ENCODE measurements at places on chromosomes 5 and 9.

GRCh38 chr9:18202924-18203323 lies 271.0 kb upstream of the ADAMTSL1 start:
- DNase-seq, result no peak

DNA sequence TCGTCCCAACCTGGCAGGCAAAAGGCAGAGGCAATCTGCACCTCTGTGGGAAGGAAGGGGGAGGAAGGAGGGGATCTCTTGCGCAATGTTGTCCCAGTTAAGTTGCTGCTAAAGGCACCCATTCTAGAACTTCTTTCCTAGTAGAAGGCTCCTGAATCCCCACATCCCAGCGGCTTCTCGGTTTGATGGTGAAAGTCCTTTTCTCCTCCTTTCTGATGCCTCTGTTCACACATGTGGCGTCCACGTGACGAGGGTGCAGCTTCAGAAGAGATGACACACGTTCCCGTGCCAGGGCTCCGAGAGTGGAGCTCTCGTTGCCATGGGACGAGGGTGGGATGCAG lies 96.9 kb upstream of the FCN2 start:
- DNase-seq, result no peak

GRCh38 chr5:102211165-102211564 lies 84.9 kb downstream of the SLCO4C1 start:
- peak; percentile 82 for DNase-seq

DNA sequence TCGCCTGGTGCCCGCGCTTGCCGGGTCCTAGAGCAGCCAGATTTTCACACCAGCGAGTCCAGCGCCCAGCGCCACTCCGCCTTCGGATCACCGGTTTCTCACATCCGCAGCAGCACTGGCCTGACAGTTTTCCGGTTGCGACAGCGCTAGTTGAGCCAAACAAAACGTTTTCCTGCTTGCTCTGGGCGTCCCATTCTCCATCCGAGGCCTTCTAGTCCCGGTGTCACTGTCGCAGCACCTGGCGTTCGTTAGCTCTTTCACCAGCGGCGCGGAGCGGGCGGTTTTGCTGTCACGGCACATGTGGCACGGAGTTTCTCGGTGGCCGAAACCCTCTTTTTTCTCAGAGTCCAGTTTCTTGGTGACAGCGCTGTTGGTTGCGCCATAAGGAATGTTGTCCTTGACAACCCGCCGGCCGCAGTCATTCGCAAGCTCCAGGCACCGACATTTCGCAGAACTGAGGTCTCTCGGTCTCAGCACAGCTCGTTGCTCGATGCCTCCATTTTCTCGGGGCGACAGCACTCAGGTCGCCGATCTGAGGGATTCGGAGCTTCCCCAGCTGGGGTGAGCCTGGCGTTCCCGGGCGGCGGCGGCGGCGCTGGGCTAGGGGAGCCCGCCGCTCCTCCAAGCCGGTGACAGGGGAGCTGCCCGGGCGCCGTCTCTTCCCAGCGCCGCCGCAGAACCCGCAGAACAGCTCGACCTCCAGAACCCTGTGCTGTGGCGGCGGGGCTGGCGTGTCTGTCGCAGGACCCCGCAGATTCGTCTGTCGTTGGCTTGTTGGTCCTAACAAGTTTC lies 47.8 kb downstream of the ANXA2R start:
- peak; percentile 92 for DNase-seq

DNA sequence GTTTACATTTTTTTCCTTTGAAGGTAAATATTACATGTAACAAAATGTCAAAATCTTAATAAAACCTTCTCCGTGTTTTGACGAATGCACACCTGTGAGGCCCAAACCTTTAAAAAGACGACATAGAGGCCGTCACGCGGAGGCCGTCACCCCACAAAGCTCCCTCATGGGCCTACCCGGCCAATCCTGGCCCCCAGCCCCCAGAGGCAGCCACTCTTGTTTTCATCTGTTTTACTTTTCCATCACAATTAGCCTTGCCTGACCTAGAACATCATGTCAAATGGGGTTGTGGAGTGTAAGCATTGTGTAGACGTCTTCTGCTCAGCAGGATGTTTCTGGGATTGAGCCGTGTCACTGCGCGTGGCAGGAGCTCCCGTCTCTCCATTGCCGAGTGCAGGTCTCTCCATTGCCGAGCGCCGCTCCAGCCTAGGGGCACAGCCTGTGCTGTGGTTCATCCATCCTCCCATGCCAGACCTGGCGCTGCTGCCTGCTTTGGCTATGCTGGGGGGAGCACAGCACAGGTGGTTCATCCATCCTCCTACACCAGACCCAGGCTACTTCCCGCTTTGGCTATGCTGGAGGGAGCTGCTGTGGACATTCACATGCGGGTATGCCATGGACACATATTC lies 52.2 kb upstream of the IRX4 start:
- DNase-seq, result no peak

DNA sequence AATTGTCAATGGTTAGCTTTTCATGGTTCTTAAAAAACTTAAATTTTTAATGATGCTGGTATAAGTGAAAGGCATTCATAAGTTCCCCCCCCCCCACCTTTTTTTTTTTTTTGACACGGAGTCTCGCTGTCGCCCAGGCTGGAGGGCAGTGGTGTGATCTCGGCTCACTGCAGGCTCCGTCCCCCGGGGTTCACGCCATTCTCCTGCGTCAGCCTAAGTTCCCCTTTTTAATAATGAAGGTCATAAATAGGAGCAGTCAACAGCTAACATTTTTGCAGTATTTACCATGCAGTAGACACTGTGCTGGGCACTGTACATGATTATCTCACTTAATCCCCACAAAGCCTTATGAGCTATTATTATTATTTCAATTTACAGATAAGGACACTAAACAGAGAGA lies 556.3 kb downstream of the PDE4D start:
- DNase-seq, result peak; percentile 12

DNA sequence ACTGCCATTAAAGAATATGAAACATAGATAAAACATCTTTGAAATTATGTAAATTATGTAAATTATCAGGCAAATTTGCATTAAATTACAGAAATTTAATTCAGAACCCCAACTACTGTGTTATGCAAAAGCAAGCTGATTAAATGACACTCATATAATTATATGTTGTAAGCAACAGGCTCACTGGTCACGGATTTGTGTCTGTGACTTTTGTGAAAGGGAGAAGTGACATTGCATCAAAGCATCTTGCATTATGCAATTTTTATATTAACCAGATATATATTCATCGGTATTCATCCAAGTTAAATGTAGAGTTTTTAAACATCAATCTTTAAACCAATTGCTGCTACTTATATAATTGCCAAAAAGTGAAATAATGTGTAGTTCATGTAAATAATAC lies 13.0 kb upstream of the GLIPR2 start:
- peak; percentile 80 for DNase-seq

GRCh38 chr5:157516626-157517325 lies 56.8 kb downstream of the NIPAL4 start:
- no peak for DNase-seq

DNA sequence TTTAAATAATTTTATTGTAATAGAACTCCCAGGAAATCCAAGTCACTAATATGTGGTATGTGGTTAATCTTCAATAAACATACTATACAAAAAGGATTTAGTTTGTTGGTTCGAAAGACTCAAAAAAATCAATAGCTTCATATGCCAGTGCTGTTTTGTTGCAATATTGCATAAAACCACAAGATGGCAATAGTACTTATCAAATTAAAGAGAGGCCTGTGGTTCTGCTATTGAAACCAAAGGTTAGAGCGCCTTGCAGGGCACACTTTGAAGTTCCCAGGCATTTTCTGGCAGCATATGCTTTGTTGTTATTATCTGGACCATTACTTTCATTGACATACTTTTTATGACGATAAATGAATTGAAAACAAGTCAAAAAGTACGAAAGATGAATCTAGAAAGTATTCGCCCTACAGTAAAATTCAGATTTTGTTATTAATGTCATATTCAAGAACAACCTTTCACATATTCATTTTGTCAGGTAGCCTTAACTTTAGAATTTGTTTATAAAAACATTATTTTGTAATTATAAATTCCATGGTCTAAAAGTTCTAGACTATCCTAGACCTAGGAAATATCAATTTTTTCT lies 316.3 kb downstream of the MCTP1 start:
- peak; percentile 65 for DNase-seq

GRCh38 chr5:167555565-167556166 lies 735.8 kb upstream of the WWC1 start:
- DNase-seq, result no peak

GRCh38 chr5:23035555-23036090 lies 182.5 kb upstream of the CDH12 start:
- DNase-seq, result no peak

DNA sequence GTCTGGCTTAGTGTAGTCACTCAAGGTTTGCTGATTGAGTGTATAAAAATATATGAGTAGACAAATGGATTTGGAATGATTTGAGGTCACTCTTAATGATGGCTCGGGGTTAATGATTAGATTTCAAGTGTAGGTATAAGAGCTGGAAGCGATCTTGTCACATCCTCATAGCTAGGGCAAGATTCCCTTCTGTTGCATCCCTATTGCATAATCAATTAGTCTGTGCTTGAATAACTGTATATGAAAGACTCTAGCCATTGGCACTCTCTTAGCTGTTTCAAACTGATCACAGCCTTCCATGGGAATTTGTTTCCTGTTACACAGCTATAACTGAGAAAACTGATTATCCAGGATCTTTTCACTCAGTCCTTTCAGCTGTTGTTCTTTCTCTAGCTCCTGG lies 811.6 kb downstream of the TLE4 start:
- DNase-seq, result no peak

Data from CD14-positive monocyte (primary cell).